ENCODE measurements at places on chromosomes 4 and X. TPM values are rescaled to one million over a fixed set of nuclear protein-coding genes. Genes with fewer than 3 reads are reported as not detected.

Gene CENPVL2
- polyA plus RNA-seq, result 0.18 TPM

Gene UGT2A3
- 187 TPM for polyA plus RNA-seq

Gene PLAC8
- polyA plus RNA-seq, result 2.7 TPM

Gene GAGE12H
- not detected for polyA plus RNA-seq

Gene NUP62CL
- polyA plus RNA-seq, result 10.7 TPM

Gene RAB39B
- polyA plus RNA-seq, result 3.3 TPM

Gene TBX22
- polyA plus RNA-seq, result 3.5 TPM

Gene TCEAL2
- polyA plus RNA-seq, result 26.0 TPM

Gene NAP1L5
- polyA plus RNA-seq, result 15.3 TPM

Gene RBMXL3
- polyA plus RNA-seq, result not detected

Gene MAMLD1
- 5.2 TPM for polyA plus RNA-seq

Gene GAGE12F
- polyA plus RNA-seq, result not detected

Gene EDA
- 5.8 TPM for polyA plus RNA-seq

Gene GSPT2
- 23.4 TPM for polyA plus RNA-seq

Gene LANCL3
- 0.22 TPM for polyA plus RNA-seq

Gene TASL
- polyA plus RNA-seq, result 0.38 TPM

Gene TSPAN6
- polyA plus RNA-seq, result 173 TPM

Gene ERAS
- not detected for polyA plus RNA-seq

Gene F8A1
- 9.5 TPM for polyA plus RNA-seq

Gene KLB
- polyA plus RNA-seq, result 0.16 TPM

Gene ZAR1
- not detected for polyA plus RNA-seq

Gene BEX1
- polyA plus RNA-seq, result 72.5 TPM

Gene GPC3
- 1,339 TPM for polyA plus RNA-seq

Gene DCAF16
- polyA plus RNA-seq, result 42.7 TPM

Gene ATOH1
- polyA plus RNA-seq, result not detected

Gene NAP1L3
- polyA plus RNA-seq, result 16.2 TPM

Gene MAP7D2
- polyA plus RNA-seq, result 2.7 TPM

Gene GATA1
- 0.74 TPM for polyA plus RNA-seq

Gene XG
- 0.29 TPM for polyA plus RNA-seq

Gene HSD17B13
- 0.14 TPM for polyA plus RNA-seq

Gene RBM47
- polyA plus RNA-seq, result 83.1 TPM

Gene SOX3
- not detected for polyA plus RNA-seq

Gene KLKB1
- polyA plus RNA-seq, result 0.89 TPM

Gene NPY5R
- 5.9 TPM for polyA plus RNA-seq

Gene PKD2
- polyA plus RNA-seq, result 85.5 TPM

Gene HSFX4
- polyA plus RNA-seq, result 0.50 TPM

Gene MAP3K15
- polyA plus RNA-seq, result 5.0 TPM

Gene EIF2S3
- 177 TPM for polyA plus RNA-seq

Gene GPR82
- 0.11 TPM for polyA plus RNA-seq

Gene CFAP99
- polyA plus RNA-seq, result 0.55 TPM

Gene SPANXA1
- polyA plus RNA-seq, result not detected

Gene FTSJ1
- polyA plus RNA-seq, result 35.6 TPM

Gene POLN
- polyA plus RNA-seq, result 2.8 TPM

Gene F9
- polyA plus RNA-seq, result not detected

Gene CWH43
- polyA plus RNA-seq, result 5.5 TPM

Gene PSAPL1
- polyA plus RNA-seq, result not detected

Gene TCP11X2
- 0.68 TPM for polyA plus RNA-seq

Gene C1QTNF7
- polyA plus RNA-seq, result 22.8 TPM

Gene BMP3
- 16.9 TPM for polyA plus RNA-seq

Data from right renal cortex interstitium (tissue), 3 donors.